ENCODE measurements at places on chromosomes 13 and 19.
A peak's percentile ranks its signal among the peaks of the same experiment; 100 is the strongest.

GRCh38 chr13:74026753-74027152 lies 107.5 kb downstream of the KLF12 start:
- DNase-seq: no peak

- no peak for DNase-seq
Measured at GRCh38 chr19:50378863-50379236, 2.6 kb downstream of the NR1H2 start.

GRCh38 chr13:72849571-72849970 lies 67.6 kb downstream of the PIBF1 start:
- no peak for DNase-seq

DNA sequence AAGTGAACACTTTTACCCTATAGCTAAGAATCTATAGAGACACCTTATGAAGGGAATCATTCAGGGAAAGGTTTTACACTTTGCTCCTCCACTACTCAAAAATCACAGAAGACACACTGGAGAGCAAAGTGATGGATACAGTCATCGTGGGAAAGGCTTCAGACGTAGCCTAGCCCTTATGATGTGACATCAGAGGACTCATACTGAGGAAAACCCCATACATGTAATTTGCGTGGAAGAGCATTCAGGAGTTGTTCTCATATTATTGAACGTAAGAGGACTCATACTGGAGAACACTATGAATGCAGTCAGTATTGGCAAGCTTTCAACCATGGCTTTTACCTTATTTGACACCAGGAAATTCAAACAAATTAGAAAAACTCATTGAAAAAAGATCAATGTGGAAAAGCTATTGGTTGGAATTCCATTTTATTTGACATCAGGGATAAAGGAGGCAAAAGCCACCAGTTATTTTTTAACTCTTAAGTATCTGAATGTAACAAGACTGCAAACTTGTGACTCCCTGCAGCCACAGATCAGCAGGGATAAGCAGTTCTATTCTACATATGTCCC lies 16.1 kb upstream of the ZNF274 start:
- DNase-seq: no peak

GRCh38 chr13:51339952-51340732 lies 651 bp downstream of the SERPINE3 start:
- DNase-seq: no peak

DNA sequence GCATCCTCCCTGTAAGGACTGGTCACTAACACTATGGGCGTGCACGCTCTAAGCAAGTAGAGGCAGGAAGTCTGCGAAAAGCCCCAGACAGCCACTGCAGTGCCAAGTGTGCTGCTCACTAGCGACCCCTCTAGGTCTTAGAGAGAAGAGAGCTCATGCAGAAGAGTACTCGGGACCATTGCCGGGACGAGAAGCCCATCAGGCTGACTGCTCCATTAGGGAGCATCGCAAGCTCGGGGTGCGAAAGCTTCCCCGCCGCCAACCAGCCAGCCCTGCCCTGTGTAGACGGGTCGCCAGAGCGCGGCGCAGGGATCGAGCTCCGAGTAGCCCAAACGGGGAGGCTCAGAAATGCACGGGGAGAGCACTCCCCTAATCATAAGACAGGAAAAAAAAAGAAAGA lies 16.6 kb downstream of the POU4F1 start:
- no peak for DNase-seq

GRCh38 chr13:33722216-33722915 lies 95.6 kb upstream of the RFC3 start:
- DNase-seq: no peak

DNA sequence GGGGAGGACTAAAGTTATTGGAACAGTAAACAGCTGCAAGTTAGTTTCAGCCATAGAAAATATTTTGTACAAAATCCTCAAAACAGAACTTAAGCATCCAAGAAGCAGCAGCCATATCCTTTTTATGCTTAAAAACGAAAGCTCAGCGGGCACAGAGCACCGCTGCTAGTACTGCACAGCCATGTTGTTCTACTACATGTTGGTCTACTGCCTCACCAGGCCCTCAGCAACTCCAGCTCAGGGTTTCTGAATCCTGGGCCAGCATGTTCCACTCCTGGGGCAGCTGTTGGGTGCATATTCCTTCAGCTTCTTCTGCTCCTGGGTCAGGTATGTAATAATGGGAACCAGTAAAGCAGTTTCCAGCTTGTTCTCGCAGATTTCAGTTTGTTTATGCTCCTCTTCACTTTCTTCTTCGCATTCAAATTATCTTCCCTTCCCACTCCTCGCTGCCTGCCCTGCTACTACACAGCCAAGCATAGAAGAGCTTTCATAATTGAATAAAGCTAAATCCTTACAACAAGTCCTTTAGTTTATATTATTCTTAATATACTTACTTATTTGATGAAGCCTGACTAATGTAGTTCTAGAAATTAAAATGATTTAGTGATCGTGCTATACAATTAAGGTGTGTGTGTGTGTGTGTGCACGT lies 820.5 kb upstream of the ATXN8OS start:
- no peak for DNase-seq

- DNase-seq: peak; percentile 72
Measured at GRCh38 chr19:33778089-33778791, 18.4 kb upstream of the KCTD15 start.

DNA sequence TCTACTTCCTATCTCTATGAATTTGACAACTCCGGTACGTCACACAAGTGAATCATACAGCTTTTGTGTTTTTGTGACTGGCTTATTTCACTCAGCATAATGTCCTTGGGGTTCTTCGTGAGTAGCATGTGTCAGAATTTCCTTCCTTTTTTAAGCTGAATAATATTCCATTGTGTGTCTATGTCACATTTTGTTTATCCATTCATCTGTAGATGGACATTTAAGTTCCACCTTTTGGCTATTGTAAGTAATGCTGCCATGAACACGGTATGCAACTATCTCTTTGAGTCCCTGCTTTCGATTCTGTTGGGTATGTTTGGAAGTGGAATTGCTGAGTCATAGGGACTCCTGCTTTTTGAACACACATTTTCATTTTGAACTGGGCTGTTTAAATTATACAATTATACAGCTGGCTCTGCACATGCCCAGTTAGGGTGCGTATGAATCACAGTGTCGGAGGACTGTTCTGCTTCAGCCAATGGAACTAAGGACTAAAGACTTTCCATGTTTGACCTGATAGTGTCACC lies 43.0 kb upstream of the C13orf42 start:
- DNase-seq: peak; percentile 31

DNA sequence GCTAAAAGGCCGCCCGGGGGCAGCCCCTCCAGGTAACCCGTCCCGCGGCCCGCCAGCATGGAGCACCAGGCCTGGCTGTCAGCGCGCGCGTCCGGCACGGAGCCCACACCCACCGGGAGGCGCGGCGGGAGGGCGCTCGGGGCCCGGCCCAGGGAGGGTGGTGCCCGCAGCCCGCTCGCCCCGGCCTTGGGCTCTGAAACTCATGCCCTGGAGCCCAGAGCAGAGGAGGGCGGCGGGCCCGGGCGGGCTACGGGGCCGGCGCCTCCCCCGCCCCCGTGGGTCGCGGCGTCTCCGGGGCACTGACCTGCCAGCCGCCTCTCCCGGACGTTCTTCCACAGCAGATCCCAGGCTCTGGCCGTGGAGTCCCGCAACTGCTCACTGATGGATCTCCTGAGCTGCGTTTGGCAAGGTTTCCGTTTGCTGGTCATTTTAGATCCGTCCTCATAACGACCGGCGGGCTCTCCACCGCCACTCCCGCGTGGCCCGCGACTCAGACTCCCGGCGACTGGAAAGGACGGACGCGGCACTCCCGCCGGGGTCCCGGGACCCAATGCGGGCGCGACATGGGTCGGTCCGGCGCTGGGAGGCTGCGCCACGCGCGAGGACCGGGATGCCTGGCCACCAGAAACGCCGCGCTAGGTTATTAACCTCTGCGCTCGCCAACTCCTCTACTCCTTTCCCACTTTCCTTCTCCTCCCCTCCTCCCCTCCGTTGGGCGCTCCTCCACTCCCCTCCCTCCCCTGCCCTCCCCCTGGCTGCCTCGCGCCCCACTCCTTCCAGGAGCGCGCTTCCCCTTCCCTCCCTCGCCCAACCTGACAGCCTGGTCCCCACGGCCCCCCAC lies 64.7 kb upstream of the STARD13 start:
- peak; percentile 35 for DNase-seq

DNA sequence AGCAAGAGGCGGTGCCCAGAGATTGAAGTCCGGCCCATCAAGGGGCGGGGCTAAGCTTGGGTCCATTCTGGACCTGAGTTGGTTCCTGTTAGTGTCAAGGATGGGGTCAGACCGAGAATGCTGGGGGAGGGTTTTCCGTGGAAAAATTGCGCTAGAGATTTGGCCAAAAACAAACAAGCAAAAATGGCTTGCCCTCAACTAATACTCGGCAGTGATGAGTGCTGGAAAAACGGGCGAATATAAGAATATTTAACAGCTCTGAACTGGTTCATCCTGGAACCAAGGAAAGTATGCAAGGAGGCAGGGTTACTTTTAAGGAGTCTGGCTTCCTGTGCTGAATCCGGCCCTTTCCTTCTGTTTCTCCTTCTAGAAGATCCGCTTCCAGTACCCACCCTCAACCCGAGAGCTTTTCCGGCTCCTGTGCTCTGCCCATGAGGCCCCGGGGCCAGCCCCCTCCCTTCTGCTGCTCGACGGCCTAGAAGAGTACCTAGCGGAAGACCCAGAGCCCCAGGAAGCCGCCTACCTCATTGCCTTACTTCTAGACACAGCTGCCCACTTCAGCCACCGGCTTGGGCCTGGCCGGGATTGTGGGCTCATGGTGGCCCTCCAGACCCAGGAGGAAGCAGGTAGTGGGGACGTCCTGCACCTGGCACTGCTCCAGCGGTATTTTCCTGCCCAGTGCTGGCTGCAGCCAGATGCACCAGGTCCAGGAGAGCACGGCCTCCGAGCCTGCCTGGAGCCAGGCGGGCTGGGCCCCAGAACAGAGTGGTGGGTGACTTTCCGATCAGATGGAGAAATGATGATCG lies 880 bp downstream of the SWSAP1 start:
- no peak for DNase-seq

- no peak for DNase-seq
Measured at GRCh38 chr13:42849200-42849599, 67.8 kb downstream of the FAM216B start.

DNA sequence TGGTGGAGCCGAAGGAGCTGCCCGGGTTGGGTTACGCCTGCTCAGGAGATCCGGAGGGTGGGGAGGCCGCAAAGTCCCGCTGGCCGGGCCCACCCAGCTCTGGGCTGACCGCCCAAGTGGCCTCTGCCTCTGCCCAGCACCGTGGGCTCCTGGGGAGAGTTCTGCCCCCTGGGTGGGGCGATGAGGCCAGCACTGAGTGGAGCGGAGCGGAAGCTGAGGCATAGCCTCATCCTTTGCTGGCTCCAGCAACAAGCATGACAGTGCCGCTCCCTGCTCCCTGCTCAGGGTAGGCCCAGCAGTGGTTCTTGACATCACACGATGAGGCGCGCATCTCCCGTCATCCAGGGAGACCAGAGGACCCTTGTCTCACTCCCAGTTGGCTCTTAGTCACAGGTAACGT lies 22.5 kb downstream of the CCDC8 start:
- no peak for DNase-seq

DNA sequence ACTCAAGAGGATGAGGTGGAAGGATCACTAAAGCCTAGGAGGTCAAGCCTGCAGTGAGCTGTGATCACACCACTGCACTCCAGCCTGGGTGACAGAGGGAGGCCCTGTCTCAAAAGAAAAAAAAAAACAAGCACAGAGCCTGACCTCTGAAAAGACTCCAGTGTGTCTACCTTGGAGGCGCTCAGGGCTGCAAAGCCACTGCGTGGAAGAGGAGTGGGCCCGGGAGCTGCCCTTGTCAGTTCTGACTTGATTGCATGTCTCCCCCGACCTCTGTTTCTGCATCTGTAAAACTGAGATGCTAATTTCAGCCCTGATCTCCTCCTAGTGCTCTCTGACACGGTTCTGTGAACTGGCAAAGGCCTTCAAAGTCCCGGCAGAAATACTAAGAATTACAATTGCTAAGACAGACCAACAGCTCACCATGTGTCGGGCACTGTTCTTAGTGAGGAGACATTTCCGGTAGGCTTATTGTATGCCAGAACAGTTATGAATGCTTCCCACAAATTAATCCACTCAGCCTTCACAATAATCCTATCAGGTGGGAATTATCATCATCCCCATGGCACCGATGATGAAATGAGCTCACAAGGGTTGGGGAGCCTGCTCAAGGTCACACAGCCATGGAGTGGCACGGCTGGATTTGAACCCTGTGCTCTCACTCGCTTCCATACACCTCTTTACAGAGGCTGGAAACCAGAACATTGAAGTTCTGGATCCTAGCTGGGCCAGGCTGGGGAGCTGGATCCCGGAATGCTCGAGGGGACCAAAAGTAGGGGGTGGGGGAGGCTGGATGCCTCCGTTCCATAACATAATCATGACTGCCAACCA lies 3.5 kb downstream of the AKT2 start:
- no peak for DNase-seq

DNA sequence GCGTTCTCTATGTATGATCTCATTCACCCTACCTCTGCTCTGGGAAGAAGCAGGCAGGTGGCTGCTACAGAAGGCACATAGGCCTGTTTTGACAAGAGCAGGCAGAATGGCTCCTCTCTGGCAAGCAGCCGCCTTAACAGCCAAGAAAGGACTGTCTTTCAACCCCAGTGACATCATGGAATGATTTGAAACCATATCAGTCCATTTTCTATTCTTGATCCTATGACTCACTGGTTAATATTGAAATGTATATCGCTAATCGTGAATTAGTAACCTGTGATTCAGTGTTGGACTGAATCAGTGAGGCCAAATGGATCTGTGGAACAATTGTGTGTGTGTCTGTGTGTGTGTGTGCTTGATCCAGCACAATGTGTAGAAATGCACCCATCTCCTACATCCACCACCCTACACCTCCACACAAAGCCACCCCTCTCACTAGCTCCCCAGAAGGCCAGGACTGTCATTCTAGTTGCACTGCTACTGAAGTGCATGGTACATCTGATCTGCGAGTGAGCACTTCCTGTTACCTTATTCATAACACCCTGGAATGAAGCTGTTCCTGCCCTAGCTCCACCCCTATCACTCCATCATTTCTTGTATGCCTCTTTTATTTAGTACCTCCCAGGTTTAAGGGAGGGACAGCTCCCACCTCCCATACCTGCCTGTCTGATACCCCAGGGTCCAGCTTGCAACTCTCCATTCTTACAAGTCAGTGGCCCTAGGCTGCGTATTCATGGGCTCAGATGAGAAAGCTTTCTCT lies 460.0 kb downstream of the FOXO1 start:
- DNase-seq: no peak

Data from fibroblast of skin of scalp (primary cell).